GF-D8 (cell line): ENCODE measurements at places on chromosomes 5 and 9.

DNA sequence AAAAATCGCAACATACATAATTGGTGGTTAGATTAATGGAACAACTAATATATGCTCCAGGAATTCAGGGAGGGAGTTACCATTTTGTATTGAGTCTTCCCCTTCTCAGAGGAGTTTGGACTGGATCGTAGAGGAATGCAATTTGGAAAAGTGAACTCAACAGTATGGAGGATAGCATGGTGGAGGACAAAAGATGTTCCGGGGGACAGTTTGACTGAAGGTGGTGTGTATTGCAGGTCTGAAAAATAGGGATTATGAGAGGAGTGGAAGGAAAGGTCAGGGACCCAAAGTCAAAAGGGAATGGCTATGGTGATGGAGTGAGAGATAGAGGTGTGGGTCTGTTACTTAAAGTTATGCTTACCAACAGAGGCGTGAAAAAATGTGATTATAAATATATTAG is 1.5 kb downstream of the DNAJC21 start:
- DNase-seq = no peak

- DNase-seq = no peak
Measured at GRCh38 chr5:170277867-170278281, 19.7 kb downstream of the LCP2 start.

GRCh38 chr9:113879911-113880310 is 3.8 kb downstream of the ZNF618 start:
- no peak for DNase-seq

- DNase-seq = no peak
Measured at GRCh38 chr9:16873126-16873802, 2.8 kb upstream of the BNC2 start.

- no peak for DNase-seq
Measured at GRCh38 chr5:156691572-156691971, 158.5 kb upstream of the PPP1R2B start.

DNA sequence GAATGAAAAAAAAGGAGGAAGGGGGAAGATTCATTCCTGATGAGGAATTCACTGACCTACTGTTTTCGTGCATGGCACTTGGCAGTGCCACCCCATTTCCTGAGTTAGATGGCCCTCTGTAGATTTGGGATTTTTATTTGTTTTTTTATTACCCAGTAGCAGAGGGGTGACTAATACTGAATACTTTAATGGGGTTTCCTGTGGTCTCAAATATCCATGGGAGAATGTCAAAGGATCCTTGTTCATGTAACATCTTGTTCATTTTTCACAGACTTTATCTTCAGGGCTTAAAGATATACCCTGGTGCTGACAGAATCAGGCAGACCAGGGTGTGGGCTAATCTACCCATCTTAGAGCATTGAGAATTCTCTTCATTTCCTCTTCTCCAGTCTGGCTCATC is 93.0 kb downstream of the MAMDC2 start:
- no peak for DNase-seq

DNA sequence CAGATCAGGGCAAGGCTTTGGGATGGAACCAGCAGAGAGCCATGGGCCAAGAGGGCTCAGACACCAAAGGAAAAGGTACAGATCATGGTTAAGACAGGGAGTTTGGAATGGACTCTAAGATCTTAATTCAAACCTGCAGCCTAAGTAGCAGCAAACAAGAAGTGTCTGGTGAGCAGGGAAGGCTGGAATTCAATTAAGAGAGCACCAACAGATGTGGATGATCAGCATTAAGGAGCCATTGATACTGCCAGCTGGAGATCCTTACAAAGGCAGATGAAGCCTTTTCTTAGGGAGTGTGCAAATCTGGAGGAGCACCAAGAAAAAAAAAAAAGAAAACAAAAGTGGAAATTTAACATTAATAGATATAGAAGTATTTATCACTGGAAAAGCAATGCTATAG is 516.8 kb downstream of the RASEF start:
- DNase-seq = no peak
